ENCODE measurements at places on chromosomes 11 and 22. TPM values are rescaled to one million over a fixed set of nuclear protein-coding genes. Genes with fewer than 3 reads are reported as not detected.

Gene THYN1
- 39.8 TPM for total RNA-seq

Gene SEC14L6
- 0.25 TPM for total RNA-seq

Gene PYGM
- total RNA-seq = 2.7 TPM

Gene NAGA
- 21.8 TPM for total RNA-seq

Gene ASPHD2
- total RNA-seq = 1.2 TPM

Gene GGT1
- 0.69 TPM for total RNA-seq

Gene AGBL2
- total RNA-seq = not detected

Gene TIGD3
- not detected for total RNA-seq

Gene ASCL2
- not detected for total RNA-seq
